Stimulated activated CD4-positive, alpha-beta T cell treated with anti-CD3 and anti-CD28 coated beads, Interleukin-12 subunit alpha, Interleukin-12 subunit beta, amount 100 ng/mL, for 24 hours (primary cell): ENCODE measurements at places on chromosomes 6 and 20.

- DNase-seq = no peak
These were observed 52.4 kb downstream of the DSTN start for GRCh38 chr20:17622086-17622850.

DNA sequence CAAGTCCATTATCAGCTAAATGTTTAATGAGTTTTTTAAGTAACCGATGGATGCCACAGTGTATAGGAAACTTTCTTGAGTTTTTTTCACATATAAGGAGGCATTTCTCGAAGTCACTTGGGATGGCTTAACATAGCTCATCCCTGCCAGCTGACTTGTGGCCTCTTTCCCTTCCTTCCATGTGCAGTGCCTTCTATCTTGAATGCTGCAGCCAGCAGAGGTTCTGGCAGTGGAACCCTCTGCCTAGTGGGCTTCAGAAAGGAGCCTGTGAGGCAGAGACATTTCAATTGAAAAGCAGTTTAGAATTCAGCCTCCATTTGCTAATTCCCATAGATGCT lies 51.9 kb downstream of the AKAP12 start:
- DNase-seq = no peak

DNA sequence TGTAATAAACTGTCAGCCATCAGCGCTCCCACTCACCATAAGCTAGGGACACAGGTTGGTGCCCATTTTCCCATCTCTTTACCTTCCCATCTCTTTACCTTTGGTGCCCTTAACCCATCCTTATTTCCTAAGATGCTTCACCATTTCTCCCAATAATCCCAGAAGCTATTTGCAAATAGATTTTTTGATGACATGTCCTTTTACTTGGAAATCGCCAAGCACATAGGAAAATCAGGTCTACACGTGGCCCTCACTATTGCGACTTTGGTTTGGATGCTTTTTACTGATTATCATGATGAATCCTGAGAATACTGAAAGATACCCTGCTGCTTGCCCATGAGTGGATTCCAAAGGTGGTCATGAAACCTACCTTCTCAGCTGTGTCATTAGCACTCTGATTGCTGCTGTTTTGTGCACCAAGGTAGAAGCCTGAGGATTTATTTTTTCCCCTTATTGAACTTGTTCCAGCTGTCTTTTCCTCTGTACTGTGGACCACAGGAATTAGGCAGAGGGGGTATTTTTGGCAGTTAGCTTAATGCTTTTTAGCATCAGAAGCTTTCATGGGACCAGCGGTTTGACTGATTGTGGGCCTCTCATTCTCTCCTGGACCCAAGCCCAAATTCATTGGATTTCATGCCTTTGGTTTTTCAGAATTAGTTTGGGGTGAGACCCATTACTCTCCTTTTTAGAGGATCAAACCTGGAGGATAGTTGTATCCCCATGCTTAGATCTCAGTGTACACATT lies 229.6 kb upstream of the RIN2 start:
- no peak for DNase-seq

- no peak for DNase-seq
These were observed 95.9 kb downstream of the BMP2 start for GRCh38 chr20:6863355-6863754.

DNA sequence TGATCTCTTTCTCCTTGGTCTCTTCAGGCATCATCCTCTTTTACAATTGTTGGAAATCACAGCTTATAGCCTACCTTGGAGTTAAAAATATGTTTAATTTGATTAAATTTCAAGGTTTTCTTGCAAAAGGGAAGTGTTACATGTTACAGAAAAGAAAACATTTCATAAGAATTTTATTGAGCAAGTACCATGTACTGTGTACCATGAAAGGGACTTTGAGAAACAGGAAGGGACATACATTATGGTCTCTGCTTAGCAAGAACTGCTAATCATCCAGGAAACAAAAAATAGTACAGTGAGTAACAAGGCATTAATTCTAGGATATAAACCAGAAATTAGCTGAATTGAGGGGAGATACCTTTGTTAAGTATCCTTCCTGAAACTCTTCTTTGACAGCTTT lies 145.3 kb upstream of the SPACA1 start:
- no peak for DNase-seq

- no peak for DNase-seq
These were observed 5.0 kb upstream of the LSM14B start for GRCh38 chr20:62117362-62117646.

DNA sequence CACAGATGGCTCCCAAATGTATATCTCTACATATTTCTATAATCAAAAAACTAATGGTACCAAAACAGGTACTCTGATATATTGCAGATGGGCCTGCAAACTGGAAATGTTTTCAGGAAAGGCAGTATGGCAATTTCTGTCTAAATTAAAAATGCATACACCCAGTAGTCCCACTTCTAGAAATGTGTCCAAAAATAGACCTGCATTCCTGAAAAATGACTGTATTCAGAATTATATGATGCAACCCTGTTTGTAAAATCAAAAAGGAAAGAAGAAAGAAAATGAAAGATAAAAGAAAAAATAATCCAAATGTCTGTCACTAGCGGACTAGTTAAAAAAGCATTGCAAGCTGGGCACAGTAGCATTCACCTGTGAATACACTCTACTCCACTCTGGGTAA lies 12.9 kb upstream of the MICB start:
- DNase-seq = no peak
